ENCODE measurements at places on chromosomes 12 and 14. TPM values are rescaled to one million over a fixed set of nuclear protein-coding genes. Genes with fewer than 3 reads are reported as not detected.

- no peak for DNase-seq
Observed at GRCh38 chr12:49947593-49948226, 2.8 kb upstream of the AQP2 start.

RNFT2 gene
- 0.63 TPM for total RNA-seq

HCAR2 gene
- not detected for total RNA-seq

BCAT1 gene
- 97.5 TPM for total RNA-seq

DNA sequence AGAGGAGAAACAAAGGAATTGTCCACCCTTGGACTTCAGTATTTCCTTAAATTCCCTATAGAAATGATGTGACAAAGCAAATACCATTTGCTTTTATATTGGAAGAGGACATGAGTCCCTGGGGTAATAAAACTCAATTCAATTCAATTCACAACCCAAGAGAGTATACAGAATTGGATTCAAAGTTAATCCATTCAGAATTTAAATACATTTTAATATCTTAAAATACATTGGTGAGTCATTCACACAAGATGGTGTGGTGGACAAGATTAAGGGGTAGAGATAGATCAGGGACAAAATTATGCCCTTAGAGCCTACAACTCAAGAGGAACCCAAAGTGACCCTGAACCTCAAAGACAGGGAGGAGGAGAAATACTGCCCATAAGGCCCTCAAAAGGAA, 495.0 kb upstream of the TMPO start:
- DNase-seq: no peak

LGMN gene
- 52.6 TPM for total RNA-seq

- no peak for DNase-seq
Observed at GRCh38 chr14:32594766-32595165, 265.7 kb downstream of the AKAP6 start.

GRCh38 chr14:96149131-96149530, 55.5 kb upstream of the BDKRB2 start:
- DNase-seq: no peak

DNA sequence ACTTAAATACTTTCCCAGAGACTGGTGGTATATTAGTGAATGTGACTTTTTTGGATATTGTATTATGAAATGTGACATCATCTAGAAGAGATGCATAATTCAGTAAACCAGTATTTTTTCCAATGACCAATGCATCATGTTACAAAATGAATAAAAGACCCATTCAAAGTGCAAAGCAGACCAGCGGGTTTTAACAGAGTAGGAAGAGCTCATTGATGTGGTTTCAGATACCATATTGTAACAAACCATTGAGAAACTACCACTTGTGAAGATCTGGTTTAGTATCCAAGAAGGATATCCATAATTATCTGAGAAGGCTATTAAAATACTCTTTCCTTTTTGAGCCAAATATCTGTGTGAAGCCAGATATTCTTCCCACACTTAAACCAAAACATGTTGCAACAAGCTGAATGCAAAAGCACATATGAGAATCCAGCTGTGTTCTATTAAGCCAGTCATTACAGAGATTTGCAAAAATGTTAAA, 47.7 kb downstream of the MVK start:
- no peak for DNase-seq

- DNase-seq: no peak
Observed at GRCh38 chr12:77537663-77538062, 293.0 kb upstream of the NAV3 start.

GRCh38 chr14:59308673-59309072, 120.2 kb downstream of the DAAM1 start:
- no peak for DNase-seq

DNA sequence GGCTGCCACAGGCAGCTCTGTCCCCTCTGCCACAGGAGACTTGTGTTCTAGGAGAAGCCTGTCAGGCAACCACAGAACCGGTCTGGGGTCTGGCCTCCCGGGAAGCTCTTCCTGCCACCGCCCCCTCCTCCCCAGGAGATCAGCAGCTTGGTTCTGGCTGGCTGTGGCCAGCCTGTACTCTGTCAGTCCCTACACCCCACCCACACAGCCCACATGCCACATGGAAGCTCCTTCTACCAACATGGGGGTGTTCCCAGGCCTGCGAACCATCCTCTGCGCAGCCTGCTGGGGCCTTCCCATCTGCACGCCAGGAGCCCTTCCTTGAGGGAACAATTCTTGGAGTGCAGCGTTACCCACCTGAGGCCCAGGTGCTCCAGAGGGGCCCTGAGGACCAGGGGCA, 16.8 kb downstream of the TMEM106C start:
- no peak for DNase-seq

- DNase-seq: no peak
Observed at GRCh38 chr14:96203635-96204034, 1.0 kb upstream of the BDKRB2 start.

GRCh38 chr12:43008953-43009845, 419.7 kb upstream of the PRICKLE1 start:
- DNase-seq: peak; percentile 11

ADAMTS20 gene
- total RNA-seq: not detected

- DNase-seq: no peak
Observed at GRCh38 chr14:21017528-21018245, 7.2 kb downstream of the NDRG2 start.

NOVA1 gene
- total RNA-seq: under 0.01 TPM

DNA sequence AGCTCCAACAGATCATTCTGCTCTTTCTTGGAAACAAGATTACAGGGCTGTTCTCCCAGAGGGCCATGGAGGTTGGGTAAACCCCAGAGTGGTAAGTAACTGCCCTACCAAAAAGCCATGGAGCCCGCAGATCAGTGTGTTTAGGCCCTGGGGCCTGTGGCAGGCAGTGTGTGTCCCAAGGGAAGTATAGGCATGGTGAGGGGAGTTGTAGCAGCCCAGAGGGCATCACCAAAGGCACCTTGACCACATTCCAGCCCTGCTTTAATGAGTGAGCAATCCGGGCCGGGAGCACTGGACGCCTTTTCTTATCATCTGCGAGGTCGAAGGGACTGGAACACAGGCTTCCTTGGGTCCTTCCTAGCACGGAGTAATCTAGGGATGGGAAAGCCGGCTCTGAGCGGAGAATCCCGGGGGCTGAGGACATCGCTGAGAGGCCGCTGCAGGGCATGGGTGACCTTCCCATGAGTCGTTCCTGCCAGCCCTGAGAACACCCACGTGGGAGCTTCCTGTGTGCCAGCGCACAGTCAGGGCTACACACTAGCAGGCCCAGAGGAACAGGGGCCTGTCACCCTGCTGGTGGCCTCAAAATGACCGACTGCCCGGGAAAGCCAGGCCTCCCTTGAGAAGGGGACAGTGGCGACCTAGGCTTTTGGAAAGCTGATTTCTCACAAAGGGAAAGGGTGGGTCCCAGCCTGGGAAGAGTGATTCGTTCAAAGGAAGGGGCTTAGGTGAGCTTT, 91.3 kb downstream of the NINJ2 start:
- DNase-seq: peak; percentile 10

Data from dermis microvascular lymphatic vessel endothelial cell (primary cell).